ENCODE measurements at places on chromosomes 5 and 9. TPM values are rescaled to one million over a fixed set of nuclear protein-coding genes. Genes with fewer than 3 reads are reported as not detected.

- H3K36me3 ChIP-seq = peaks cover 21% of the 10 kb centered on the region
- H3K4me1 ChIP-seq = no peaks in the 10 kb centered on the region
- no peak for DNase-seq
- H3K4me3 ChIP-seq = no peak overlapping the region
- H3K27ac ChIP-seq = no peak overlapping the region
Observed at GRCh38 chr9:111936391-111936790, 39.8 kb downstream of the UGCG start.

GRCh38 chr5:117686926-117687325 lies 1112.3 kb upstream of the SEMA6A start:
- no peaks in the 10 kb centered on the region for H3K27me3 ChIP-seq
- H3K4me1 ChIP-seq = no peaks in the 10 kb centered on the region
- H3K27ac ChIP-seq = no peak overlapping the region
- H3K4me3 ChIP-seq = no peak overlapping the region
- DNase-seq = no peak

The PRXL2C gene
- total RNA-seq = 25.6 TPM

DNA sequence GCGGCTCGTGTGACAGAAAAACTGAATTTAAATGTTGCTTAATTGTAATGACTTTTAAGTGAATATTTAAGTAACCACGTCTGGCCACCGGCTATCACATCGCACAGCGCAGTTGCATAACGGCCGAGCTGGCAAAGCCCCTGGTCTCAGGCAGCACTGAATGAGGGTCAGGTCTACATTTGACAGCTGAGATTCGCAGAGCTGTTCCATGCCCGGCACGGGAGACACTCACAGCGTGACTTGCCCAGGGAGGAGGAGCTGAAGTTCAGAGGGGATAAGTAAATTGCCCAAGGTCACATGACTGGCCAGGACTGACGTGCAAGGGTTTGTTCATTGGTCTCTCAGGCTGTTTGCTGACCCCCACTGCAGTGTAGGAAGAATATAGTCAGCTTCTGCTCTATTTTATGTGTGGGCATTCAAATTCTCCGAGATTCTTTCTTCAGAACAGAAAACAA lies 17.4 kb upstream of the COL5A1 start:
- H3K27me3 ChIP-seq = no peaks in the 10 kb centered on the region
- no peak overlapping the region for H3K27ac ChIP-seq
- no peak for DNase-seq
- H3K36me3 ChIP-seq = no peaks in the 10 kb centered on the region

- peaks cover 37% of the 10 kb centered on the region for H3K4me1 ChIP-seq
- peaks cover 40% of the 10 kb centered on the region for H3K27me3 ChIP-seq
- H3K4me3 ChIP-seq = no peak overlapping the region
Observed at GRCh38 chr5:37836235-37836591, 3.6 kb downstream of the GDNF start.

- no peaks in the 10 kb centered on the region for H3K27me3 ChIP-seq
- no peaks in the 10 kb centered on the region for H3K36me3 ChIP-seq
- peaks cover 6% of the 10 kb centered on the region for H3K4me1 ChIP-seq
- DNase-seq = no peak
- H3K4me3 ChIP-seq = no peak overlapping the region
Observed at GRCh38 chr5:377326-377981, 55.9 kb downstream of the AHRR start.

DNA sequence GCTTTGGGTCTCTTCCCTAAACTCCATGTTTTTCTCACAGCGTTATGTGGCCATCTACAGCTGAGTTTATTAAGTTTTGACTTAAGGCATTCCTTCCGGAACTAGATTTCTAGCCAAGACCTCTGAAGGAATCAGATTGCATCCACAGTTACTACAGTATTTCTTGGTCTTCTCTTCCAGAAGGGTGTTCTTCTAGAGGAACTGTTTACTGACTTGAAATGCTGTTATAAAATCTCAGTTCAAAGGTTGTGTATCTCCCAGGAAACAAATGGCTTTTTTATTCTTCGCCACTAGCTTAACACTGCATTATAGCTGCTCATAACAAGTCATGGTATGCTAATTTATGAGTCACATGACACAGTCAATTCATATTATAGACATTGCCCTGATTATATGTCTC lies 55.3 kb upstream of the RAD23B start:
- H3K4me1 ChIP-seq = no peaks in the 10 kb centered on the region
- no peak for DNase-seq
- H3K27ac ChIP-seq = no peak overlapping the region
- H3K4me3 ChIP-seq = no peak overlapping the region
- H3K27me3 ChIP-seq = no peaks in the 10 kb centered on the region

- no peak for DNase-seq
- no peak overlapping the region for H3K4me3 ChIP-seq
- H3K4me1 ChIP-seq = peaks cover 19% of the 10 kb centered on the region
- no peaks in the 10 kb centered on the region for H3K27me3 ChIP-seq
- H3K36me3 ChIP-seq = no peaks in the 10 kb centered on the region
Observed at GRCh38 chr5:61431923-61432620, 100.0 kb downstream of the ZSWIM6 start.

The PCDHGB5 gene
- 21.2 TPM for total RNA-seq

GRCh38 chr9:13590996-13591395 lies 311.5 kb upstream of the MPDZ start:
- H3K36me3 ChIP-seq = no peaks in the 10 kb centered on the region
- H3K27ac ChIP-seq = no peak overlapping the region
- H3K27me3 ChIP-seq = no peaks in the 10 kb centered on the region
- no peak overlapping the region for H3K4me3 ChIP-seq
- DNase-seq = no peak
- no peaks in the 10 kb centered on the region for H3K4me1 ChIP-seq

The TXNDC8 gene
- total RNA-seq = not detected

DNA sequence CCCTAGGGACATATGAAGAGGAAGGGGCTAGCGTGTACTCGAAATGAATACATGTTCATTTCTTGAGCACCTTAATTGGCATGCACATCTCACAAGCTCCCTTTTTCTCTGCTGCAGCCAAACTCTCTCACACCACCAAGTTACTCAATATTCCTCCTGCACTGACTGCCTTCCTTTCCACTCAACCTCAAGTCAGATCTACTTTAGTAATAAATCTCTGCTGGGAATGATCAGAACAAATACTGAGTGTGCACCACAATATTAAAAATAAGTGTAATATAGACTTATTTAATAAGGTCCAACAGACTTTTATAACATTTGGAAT lies 995.8 kb upstream of the WWC1 start:
- DNase-seq = no peak
- no peaks in the 10 kb centered on the region for H3K27me3 ChIP-seq
- no peaks in the 10 kb centered on the region for H3K4me1 ChIP-seq

GRCh38 chr5:174521449-174521848 lies 202.9 kb upstream of the MSX2 start:
- no peak for DNase-seq
- H3K4me3 ChIP-seq = no peak overlapping the region
- H3K27ac ChIP-seq = no peak overlapping the region
- H3K36me3 ChIP-seq = no peaks in the 10 kb centered on the region
- H3K4me1 ChIP-seq = no peaks in the 10 kb centered on the region

The PCA3 gene
- total RNA-seq = not detected

DNA sequence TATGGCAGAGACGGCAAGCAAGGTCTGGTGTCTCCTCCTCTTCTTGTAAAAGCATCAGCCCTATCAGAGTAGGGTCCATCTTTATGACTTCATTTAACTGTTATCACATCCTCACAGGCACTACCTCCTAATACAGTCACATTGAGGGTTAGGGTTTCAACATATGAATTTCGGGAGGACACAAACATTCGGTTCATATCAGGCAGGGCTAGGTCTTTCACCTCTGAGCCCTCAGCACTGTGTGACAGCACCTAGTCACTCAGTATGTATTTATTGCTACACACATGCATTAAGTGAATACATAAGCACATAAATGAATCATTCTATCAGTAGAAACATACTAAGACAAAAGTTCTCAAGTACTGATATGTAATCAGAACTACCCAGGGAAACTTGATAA lies 9.4 kb upstream of the BTF3 start:
- no peaks in the 10 kb centered on the region for H3K4me1 ChIP-seq
- H3K4me3 ChIP-seq = no peak overlapping the region

The ACOT12 gene
- total RNA-seq = not detected

DNA sequence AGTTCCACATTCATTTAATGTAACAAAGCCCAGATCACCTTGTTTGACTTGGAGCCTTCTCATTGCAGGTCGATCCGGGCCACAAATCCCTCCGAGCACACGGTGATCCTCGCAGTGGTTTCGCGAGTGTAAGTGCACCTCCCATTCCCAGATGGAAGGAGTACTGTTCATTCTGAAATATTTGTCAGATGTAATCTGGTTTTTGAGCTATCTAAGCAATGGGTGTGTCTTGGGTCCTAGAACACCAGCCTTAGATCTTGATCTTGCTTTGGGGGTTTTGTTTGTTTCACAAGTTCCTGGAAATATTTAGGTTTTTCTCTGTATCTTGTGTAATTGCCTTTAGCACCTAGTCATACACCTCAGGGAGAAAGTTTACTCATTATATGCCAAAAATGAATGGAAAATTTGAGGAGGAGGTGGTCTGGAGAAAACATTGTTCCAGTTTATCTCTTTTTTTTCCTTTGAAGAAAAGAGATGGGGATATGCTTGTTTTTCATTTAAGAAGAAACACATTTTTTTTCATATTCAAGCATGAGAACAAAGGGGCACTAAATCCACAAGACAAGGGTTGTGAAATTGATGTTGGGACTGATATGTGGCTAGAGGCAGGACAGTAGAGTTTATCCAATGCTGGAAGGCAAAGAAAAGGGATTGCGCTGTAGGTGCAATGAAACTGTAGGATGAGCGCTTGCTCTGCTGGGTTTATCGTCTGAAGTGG lies 118.6 kb downstream of the PDE8B start:
- no peak for DNase-seq
- H3K36me3 ChIP-seq = no peaks in the 10 kb centered on the region
- no peak overlapping the region for H3K4me3 ChIP-seq
- no peak overlapping the region for H3K27ac ChIP-seq
- peaks cover 59% of the 10 kb centered on the region for H3K4me1 ChIP-seq
- no peaks in the 10 kb centered on the region for H3K27me3 ChIP-seq

DNA sequence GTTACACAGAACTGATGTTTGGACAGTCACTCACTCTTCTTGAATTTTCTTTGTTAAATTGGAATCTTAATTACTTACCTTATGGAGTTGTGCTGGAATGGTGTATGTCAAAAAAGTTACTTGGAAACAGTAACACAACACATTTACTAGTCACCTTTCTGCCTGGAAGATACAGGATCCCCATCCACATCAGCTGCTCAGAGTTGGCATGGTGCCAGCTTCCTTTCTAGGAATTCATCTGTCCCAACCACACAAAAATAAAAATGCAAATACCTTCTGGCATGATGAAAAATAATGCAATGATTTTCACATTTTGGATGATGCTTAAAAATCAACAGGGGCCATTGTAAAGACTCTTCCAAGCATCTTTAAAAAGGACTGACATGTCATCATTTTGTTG lies 341.5 kb downstream of the TMEM38B start:
- no peak overlapping the region for H3K4me3 ChIP-seq
- H3K27me3 ChIP-seq = no peaks in the 10 kb centered on the region
- DNase-seq = no peak

- no peak overlapping the region for H3K4me3 ChIP-seq
- no peak for DNase-seq
- no peaks in the 10 kb centered on the region for H3K36me3 ChIP-seq
Observed at GRCh38 chr5:117888688-117889087, 1099.7 kb downstream of the DTWD2 start.

- no peak overlapping the region for H3K4me3 ChIP-seq
- no peaks in the 10 kb centered on the region for H3K4me1 ChIP-seq
- H3K27ac ChIP-seq = no peak overlapping the region
- DNase-seq = no peak
Observed at GRCh38 chr9:36902861-36903524, 131.1 kb downstream of the PAX5 start.

GRCh38 chr9:34203275-34203991 lies 24.6 kb downstream of the UBAP1 start:
- H3K27me3 ChIP-seq = no peaks in the 10 kb centered on the region
- H3K4me1 ChIP-seq = peaks cover 19% of the 10 kb centered on the region
- no peaks in the 10 kb centered on the region for H3K36me3 ChIP-seq
- no peak for DNase-seq
- H3K4me3 ChIP-seq = no peak overlapping the region
- H3K27ac ChIP-seq = no peak overlapping the region

- no peaks in the 10 kb centered on the region for H3K4me1 ChIP-seq
- H3K27ac ChIP-seq = no peak overlapping the region
- H3K4me3 ChIP-seq = no peak overlapping the region
- no peaks in the 10 kb centered on the region for H3K27me3 ChIP-seq
- no peak for DNase-seq
Observed at GRCh38 chr9:3256571-3257330, 269.1 kb downstream of the RFX3 start.

- no peaks in the 10 kb centered on the region for H3K36me3 ChIP-seq
- no peaks in the 10 kb centered on the region for H3K4me1 ChIP-seq
- H3K4me3 ChIP-seq = no peak overlapping the region
- no peak overlapping the region for H3K27ac ChIP-seq
Observed at GRCh38 chr9:106403081-106403480, 459.9 kb upstream of the ZNF462 start.

- H3K4me3 ChIP-seq = no peak overlapping the region
- H3K27me3 ChIP-seq = no peaks in the 10 kb centered on the region
- H3K36me3 ChIP-seq = peaks cover 10% of the 10 kb centered on the region
- no peak overlapping the region for H3K27ac ChIP-seq
- peaks cover 6% of the 10 kb centered on the region for H3K4me1 ChIP-seq
- no peak for DNase-seq
Observed at GRCh38 chr5:136174021-136174659, 18.8 kb downstream of the SMIM32 start.

The TAS2R1 gene
- total RNA-seq = 1.3 TPM

DNA sequence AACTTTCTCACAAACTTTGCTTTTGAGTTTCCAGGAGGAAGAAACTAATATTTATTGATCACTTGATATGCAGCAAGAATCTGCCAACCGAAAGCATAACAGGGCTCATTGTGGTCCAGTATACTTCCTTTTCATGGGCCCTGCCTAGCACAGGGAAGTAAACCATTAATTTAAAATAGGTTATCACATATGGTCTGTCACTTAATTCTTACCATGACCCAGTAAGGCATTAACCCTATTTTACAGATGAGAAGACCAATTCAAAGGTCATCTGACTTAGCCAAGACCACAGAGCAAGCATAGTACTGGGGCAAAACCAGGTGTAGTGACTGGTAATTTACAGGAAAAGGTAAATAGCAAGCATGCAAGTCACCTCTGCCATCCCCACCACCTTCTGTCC lies 336.9 kb upstream of the DMAC1 start:
- H3K4me3 ChIP-seq = no peak overlapping the region
- no peaks in the 10 kb centered on the region for H3K27me3 ChIP-seq
- no peaks in the 10 kb centered on the region for H3K4me1 ChIP-seq
- no peaks in the 10 kb centered on the region for H3K36me3 ChIP-seq

- no peaks in the 10 kb centered on the region for H3K27me3 ChIP-seq
- no peak for DNase-seq
- H3K4me3 ChIP-seq = no peak overlapping the region
- no peaks in the 10 kb centered on the region for H3K36me3 ChIP-seq
- H3K27ac ChIP-seq = no peak overlapping the region
Observed at GRCh38 chr9:114454652-114455051, 50.6 kb downstream of the WHRN start.

GRCh38 chr5:17225520-17225919 lies 8.1 kb downstream of the BASP1 start:
- H3K36me3 ChIP-seq = no peaks in the 10 kb centered on the region
- H3K27me3 ChIP-seq = no peaks in the 10 kb centered on the region
- DNase-seq = no peak
- no peak overlapping the region for H3K4me3 ChIP-seq
- no peak overlapping the region for H3K27ac ChIP-seq

Data from thyroid gland (tissue), 4 donors.